ENCODE measurements at places on chromosomes 11 and 22.

DNA sequence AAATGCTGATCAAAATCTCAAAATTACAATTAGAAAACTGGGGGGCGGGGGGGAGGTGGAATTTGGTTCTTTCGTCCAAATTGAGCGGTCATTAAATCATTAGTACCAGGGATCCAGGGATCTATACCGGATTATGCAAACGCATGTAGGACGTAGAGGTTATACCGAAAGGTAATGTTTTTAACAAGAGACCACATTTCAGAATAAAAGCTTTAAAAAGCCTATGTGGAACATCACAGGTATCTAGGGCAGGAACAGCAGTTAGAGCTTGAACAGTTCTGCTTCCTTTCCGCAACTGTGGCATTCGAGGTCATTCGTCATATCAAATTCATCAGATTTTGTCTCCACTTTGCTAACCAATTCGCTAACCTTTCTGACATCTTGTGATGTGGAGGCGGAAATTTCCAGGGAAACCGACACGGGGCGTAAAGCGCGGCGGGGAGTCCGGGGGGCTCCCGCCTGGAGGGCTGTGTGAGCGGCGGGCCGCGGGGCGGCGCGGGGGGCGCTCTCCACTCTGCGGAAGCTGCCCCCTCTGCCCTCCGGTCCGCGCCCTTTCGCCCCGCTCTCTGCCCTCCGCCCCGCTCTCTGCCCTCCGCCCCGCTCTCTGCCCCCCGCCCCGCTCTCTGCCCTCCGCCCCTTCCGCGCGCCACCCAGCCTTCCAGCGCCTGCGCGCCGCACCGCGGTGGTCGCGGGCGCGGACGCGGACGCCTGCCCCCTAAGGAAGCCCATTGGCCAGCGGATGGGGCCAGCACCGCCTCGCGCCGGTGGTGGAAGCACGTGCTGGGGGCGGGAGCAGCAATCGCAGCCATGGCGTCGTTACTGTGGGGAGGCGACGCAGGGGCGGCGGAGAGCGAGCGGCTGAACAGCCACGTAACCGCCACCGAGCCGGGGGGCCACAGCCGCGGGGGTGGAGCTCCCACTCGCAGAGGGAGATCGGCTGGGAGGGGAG is at the start of gene DDX25:
TSS of gene DDX25 (plus strand) at position 798 of the 949 bp plus-strand sequence. CDS start at position 808, 10 bp downstream.
- no peak for DNase-seq

DNA sequence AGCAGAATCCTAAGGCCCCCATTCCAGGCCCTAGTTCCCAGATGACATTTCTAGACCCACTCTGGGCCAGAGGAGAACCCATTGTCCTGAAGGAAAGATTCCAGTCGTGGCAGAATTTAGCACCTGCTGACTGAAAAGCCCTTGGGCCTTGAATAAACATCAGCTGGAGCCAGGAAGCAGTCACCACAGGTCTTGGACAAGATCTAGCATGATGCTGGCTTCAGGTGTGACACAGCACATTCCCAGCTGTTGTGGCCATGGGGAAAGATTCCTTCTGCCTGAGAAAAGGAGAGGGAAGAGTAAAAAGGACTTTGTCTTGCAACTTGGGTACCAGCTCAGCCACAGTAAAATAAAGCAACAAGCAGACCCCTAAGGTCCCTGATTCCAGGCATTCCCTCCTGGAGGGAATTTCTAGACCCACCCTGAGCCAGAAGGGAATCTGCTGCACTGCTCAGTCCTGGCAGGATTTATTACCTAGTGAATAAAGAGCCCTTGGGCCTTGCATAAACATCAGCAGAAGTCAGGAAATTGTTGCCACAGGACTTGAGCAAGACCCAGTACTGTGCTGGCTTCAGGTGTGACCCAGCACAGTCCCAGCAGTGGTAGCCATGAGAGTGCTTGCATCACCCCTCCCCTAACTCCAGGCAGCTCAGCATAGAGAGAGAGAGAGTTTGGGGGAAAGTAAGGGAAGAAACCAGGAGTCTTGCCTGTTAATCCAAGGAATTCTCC is 42.5 kb upstream of the PAMR1 start:
- peak; percentile 22 for DNase-seq

DNA sequence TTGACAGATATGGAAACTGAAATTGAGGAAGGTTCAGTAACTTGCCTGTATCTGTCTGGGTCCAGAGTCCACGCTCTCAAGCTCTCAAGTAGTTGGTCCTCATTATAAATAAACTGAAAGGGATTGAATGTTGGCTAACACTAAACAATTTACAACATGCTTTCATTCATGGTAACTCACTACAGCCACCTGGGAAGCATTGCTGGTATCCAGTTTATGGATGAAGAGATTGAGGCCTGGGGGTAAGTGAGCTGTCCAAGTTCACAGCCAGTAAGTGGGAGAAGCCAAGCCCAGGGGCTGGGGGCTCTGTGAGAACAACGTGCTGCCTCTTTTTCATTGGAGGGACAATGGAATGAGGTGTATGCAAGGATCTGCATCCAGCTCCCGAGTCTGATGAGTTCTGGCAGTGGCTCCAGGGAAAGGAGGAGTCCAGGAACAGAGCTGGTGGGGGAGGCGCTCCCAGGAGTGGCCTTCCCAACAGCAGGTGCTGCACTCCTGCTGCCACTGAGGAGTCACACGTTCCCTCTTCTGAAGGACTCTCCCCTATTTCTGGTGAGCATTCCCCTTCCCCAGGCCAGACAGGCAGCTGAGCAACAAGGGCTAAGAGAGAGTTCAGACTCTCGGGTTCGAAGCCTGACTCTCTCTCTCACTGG is 175.8 kb downstream of the CSNK2A3 start:
- DNase-seq, result no peak

DNA sequence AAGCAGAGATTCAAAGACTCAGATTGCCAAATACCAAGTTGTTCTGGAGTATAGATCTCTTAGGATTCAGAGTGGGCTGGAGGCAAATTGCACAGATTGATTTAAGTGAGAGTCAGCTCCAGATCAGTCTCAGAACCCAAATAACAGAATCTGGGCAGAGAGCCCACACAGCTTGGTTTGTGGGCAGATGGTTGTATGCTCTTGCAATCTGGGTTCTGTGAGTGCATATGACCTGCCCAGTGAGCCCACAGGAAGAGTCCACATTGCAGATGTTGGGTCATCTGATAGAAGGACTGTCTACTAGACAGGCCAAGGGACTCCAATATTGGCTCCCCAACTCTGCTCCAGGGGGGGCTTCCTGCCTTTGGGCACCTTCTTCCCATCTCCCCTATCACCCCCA is 65.9 kb downstream of the ADAMTS15 start:
- peak; percentile 49 for DNase-seq
